D721Med (cell line): ENCODE measurements at places on chromosomes 1 and 21.

- no peak for DNase-seq
Measured at GRCh38 chr1:68344208-68344607, 105.5 kb downstream of the RPE65 start.

GRCh38 chr1:201430776-201431175 lies 9.2 kb upstream of the TNNI1 start:
- no peak for DNase-seq

GRCh38 chr1:223312705-223313414 lies 51.1 kb downstream of the SUSD4 start:
- no peak for DNase-seq

GRCh38 chr1:53712276-53712675 lies 26.7 kb downstream of the GLIS1 start:
- no peak for DNase-seq

DNA sequence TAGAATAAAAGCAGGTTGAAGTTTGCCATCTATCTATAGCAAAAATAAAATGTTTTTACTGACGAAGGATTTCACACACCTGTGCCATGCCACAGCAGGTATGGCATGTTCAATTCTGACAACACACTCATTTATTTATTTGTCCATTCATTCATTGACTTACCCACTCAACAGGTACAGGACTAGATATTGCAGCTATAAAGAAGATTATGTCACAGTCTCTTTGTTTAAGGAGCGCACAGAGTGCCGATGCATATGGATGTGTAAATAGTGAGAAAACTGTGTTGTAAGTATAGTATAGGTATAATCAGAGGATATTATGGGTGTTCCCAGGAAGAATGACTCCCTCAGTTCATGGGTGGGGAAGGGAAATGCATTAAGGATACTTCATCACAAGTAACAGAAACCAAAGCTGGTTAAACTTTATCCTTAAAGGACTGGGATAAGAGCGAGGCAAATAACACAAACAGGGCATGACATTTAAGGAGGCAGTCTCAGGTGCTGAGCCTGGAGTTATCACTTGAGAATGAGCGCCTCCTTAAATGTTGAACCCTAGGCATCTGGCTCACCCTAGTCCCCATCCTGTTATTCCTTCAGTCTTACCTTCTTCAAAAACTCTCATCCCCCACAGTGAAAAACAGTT lies 7.9 kb upstream of the ZRANB2 start:
- no peak for DNase-seq

GRCh38 chr21:36120304-36120888 lies 14.5 kb upstream of the CBR3 start:
- no peak for DNase-seq
